ENCODE measurements at places on chromosomes 12 and 14. TPM values are rescaled to one million over a fixed set of nuclear protein-coding genes. Genes with fewer than 3 reads are reported as not detected.

GRCh38 chr14:86766469-86766868 is 1226.5 kb downstream of the GALC start:
- no peaks in the 10 kb centered on the region for H3K27me3 ChIP-seq
- no peaks in the 10 kb centered on the region for H3K36me3 ChIP-seq
- H3K4me1 ChIP-seq: no peaks in the 10 kb centered on the region
- H3K4me3 ChIP-seq: no peak overlapping the region

- H3K4me3 ChIP-seq: no peak overlapping the region
- H3K36me3 ChIP-seq: no peaks in the 10 kb centered on the region
- peaks cover 22% of the 10 kb centered on the region for H3K4me1 ChIP-seq
- no peak for DNase-seq
- no peaks in the 10 kb centered on the region for H3K27me3 ChIP-seq
- H3K27ac ChIP-seq: no peak overlapping the region
Measured at GRCh38 chr12:49230805-49231194, 34.1 kb upstream of the TUBA1C start.

DNA sequence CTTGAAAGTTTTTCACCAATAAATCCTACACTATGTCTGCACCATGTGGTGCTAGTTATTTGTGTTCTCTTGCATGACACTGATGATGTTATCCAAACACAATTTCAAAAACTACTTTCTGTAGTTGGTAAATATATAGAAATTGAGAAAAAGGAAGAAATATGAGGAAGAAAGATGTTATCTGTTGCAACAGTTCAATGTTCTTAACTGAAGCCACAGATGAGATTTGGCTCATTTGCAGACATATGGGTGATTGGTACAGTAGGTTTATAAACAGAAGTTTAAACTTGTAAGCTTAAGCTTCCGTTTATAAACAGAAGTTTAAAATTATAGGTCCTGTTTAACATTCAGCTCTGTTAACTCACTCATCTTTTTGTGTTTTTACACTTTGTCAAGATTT is at the start of gene CLEC12A:
Gene CLEC12A, plus strand, starts transcription at position 229 of the 400 bp plus-strand sequence. CDS start 188 bp downstream, outside the sequence.
- DNase-seq: no peak
- no peaks in the 10 kb centered on the region for H3K36me3 ChIP-seq
- H3K27me3 ChIP-seq: no peaks in the 10 kb centered on the region
- H3K4me3 ChIP-seq: no peak within 1 kb of the TSS
- no peaks in the 10 kb centered on the region for H3K4me1 ChIP-seq
- no peak within 1 kb of the TSS for H3K27ac ChIP-seq

DNA sequence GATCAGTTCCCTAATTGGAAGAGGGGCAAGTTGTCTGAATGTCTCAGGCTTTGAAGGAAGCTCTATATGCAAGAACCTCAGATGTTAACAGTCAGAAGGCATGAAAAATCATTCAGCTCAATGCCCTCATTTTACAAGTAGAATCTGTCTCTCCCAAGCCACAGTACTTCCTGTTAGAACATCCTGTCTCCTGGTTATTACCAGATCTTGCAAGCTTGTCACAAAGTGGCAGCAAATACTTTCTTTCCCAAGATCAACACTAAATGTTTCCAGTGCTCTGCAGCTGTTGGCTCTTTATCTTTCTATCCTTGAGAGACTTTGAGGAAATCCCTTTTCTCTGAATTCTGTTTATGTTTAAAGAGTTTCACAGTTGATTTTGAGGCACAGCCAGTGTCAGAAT is 235.5 kb downstream of the AKAP6 start:
- DNase-seq: no peak
- peaks cover 10% of the 10 kb centered on the region for H3K4me1 ChIP-seq
- no peaks in the 10 kb centered on the region for H3K36me3 ChIP-seq
- H3K4me3 ChIP-seq: no peak overlapping the region
- no peak overlapping the region for H3K27ac ChIP-seq

The SLC4A8 gene
- 2.3 TPM for total RNA-seq

Measured in body of pancreas (tissue), 4 donors.